ENCODE measurements at places on chromosomes 3 and 15.

DNA sequence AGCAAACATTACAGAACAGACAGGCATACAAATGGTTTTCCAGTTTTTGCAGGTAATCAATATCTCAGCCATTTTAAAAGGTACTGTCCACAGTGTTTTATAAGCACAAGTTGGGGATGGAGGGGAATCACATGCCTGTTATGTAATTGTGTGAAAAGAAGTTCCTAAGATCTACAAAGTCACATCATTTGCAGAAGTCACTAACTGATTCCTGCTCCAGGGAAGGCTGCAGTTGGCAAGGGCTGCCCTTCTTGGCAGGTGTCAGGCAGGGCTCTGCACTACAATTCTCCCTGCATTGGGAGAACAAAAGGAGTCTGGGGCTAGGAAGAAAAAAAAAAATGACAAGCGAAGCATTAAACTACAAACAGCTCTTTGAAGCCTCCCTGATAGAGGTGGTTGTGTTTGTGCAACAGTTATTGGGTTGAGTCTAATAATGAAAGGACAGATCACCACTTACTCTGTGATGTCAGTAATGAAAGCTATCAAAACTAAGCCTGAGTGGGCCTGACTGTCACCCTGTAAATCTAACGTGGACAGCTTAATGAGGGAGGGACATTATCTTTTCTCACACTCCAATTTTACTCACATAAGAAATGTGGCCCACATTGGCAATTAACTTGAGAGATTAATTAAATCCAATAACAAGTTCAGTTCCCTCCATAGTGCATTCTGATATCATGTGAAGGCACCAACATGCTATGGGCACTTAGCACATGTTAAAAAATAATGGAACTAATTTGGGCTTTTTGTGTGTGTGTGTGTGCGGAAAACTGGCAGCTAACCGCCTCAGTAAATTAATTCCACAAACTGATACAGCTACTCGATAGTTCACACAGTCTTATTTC, 242.9 kb downstream of the FHIT start:
- no peak for DNase-seq

- no peak for DNase-seq
Measured at GRCh38 chr3:12342151-12342550, 53.3 kb downstream of the PPARG start.

DNA sequence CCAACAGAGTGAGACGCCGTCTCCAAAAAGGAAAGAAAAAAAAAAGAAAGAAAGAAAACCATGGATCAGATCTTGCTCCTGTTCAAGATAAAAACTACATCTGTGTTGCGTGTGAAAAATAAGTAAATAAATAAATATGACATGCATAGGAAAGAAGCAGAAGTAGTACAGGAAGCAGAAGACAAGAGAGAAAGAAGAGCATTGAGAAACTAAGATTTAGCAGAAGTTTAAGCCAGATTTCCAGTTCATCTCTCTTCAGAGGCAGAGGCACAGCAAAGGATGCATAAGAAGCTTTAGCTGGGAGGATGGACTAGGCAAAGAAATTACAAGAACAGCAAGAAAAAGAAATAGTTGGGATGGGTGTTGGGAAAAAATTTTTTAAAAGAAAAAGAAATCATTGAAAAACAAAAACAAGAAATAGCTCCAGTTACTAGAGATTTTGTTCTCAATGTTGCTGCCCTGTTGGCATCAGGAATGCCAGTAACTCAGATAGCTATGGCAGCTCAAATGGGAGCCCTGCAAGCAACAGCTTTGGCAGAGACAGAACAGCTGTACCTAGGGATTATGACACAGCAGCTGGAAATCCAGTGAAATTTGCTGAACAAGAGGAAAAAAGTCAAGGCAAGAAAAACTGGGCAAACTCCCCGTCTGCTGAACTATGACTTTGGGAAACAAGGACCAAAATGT, 17.3 kb downstream of the AP3S2 start:
- no peak for DNase-seq

DNA sequence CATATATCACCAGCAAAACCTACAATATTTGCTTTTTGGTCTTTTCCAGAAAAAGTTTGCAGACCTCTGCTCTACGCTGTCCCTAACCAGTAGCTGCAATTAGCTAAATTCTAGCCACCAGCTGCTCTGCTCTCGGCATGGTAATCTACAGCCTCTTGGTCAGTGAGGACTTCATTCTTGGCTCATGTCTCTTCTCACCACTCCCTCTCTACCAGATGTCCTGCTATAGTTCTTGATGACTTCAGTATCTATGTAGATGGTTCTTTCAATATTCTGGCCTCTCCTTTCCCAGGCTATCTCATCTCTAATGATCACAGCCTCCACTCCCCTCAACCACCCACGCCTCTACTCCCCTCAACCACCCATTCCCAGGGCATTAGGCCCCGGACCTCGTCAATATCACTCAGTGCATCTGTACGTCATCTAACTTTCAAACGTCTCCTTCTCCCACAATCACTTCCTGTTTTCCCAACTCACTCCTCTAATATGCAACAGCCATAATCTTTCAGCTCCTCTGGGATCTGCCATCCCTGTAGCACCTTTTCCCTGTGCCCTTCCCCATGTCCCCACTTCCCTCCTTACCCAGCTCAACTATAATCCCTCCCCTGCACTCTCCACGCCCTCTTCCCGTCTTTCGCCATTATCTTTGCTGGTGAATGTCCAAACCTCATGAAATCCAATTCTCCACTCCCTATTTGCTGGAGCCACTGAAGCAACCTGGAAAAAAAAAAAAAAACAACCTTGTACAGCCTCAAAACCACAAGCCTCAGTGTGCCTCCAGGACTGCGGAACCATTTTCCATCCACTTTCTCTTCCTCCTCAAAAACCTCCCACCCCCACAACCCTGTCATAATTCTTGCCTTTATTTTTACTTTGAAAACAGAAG, 429.4 kb upstream of the PROK2 start:
- DNase-seq = no peak

DNA sequence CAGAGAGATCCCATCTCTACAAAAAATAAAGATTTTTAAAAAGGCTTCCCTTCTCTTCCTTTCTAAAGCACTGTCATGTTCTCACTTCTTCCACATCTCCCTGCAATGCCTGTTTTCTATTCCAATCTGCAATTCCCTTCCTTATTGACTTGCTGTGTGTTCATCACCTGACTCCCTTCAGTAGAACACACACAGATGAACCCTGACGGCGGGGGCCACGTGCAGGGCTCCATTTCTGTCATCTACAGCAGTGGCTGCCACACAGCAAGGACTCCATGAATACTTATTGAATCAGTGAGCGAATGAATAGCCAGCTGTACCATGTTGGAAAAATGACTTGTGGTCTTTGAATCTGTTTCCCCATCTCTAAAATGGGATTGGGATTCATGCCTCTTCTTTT, 26.1 kb downstream of the BHLHE40 start:
- no peak for DNase-seq

DNA sequence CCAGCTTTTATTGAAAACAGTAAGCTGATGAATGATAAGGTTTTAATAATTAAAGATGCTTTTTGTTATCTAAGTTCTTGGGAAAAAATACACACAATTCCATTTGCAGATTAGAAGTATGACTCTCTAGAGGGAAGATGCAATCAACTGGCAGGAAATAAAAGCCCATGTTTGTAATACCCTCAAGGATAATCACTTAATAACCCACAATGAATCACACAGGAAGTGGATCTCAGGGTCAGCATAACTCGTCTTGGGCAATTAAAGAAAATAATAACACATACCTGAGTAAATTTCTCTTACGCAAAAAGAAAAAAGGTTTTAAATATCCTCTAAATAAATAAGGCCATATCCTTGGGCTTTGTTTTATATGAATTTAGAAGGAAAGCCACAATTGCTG, 9.4 kb upstream of the EID1 start:
- peak; percentile 87 for DNase-seq

DNA sequence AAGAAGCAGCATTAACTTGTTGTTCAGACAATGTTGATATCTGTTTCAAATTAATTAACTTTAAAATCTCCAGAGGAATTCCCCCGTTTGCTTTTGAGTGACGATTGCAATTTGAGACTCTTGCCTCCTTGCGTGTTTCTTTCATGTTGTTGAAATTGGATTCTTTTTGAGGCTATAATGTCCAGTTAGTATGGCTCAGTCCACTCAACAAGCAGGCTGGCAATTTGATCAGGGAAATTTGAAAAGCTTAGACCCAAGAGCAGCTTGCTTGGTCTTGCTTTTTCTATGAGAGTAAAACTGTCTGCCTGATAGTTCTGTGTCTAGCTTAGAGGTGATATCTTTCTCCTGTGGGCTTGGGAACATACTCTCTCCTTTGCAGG, 2.0 kb downstream of the ARID3B start:
- DNase-seq = no peak

GRCh38 chr15:48063411-48063985, 57.3 kb upstream of the SLC24A5 start:
- DNase-seq = no peak

GRCh38 chr15:40789119-40789518, 17.8 kb upstream of the ZFYVE19 start:
- no peak for DNase-seq

GRCh38 chr3:194993896-194994295, 277.1 kb downstream of the XXYLT1 start:
- no peak for DNase-seq

DNA sequence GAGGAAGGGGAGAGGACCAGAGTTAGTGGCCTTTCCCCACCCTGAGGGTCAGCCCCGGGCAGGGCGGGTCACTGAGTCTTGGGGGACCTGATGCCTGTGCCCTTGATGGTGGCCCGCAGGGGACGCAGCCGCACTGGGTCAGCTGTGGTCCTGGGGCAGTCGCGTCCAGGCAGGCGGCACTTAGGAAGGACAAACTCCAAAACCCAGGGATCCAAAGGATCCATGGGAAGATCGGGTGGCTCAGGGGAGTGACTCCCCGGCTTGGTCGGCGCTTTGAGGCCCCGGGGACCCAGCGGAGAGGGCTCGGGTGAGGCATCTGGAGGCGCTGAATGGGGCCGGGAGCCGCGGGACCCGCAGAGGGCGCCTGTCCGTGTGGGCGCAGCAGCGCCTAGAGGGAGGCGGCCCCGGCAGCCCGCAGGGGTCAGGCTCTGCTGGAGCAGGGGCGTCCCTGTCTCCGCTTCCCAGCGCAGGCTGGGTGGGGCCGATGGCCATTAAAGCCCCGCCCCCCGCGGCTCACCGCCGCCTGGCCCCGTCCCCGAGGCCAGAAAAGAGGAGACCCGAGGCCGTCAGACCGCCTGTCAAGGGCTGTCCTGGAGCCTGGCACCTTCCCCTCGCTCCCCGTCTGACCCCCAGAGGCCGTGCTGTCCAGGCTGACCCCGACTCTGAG, 17.5 kb downstream of the CIDEC start:
- peak; percentile 66 for DNase-seq

DNA sequence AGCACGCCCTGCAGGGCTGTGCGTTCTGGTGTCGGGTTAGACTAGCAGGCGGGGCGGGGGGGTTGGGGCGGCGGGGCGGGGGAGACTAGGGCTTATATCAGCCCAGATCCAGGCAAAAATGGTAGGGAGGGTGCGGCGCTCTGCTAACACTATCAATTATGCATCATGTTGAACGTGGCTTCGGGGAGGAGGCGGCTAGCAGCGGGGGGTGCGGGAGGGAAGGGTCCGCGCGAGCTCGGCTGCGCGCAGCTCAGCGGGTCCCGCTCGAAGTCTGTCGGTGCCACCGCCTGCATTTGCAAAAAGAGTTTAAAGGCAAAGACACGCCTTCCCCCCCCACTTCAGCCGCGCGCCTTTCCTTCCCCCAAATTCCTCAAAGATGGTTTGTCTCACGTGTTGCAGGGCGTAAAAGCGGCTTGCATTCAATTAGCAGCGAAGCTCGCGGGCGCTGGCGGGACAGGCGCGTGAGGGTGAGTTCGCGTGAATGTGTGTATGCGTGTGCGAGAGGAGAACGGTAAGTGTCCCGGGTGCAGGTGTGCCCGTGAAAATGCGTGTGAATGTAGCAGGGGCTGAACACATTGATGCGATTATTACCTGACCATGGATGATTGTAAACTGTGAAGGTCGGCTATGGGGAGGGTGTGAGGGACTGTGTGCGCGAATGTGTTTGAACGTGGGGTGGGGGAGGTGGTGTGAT, at the start of gene ISLR2:
ISLR2 (plus strand) TSS at position 432 of the 694 bp plus-strand sequence. CDS start 2,169 bp downstream, outside the sequence.
- no peak for DNase-seq

DNA sequence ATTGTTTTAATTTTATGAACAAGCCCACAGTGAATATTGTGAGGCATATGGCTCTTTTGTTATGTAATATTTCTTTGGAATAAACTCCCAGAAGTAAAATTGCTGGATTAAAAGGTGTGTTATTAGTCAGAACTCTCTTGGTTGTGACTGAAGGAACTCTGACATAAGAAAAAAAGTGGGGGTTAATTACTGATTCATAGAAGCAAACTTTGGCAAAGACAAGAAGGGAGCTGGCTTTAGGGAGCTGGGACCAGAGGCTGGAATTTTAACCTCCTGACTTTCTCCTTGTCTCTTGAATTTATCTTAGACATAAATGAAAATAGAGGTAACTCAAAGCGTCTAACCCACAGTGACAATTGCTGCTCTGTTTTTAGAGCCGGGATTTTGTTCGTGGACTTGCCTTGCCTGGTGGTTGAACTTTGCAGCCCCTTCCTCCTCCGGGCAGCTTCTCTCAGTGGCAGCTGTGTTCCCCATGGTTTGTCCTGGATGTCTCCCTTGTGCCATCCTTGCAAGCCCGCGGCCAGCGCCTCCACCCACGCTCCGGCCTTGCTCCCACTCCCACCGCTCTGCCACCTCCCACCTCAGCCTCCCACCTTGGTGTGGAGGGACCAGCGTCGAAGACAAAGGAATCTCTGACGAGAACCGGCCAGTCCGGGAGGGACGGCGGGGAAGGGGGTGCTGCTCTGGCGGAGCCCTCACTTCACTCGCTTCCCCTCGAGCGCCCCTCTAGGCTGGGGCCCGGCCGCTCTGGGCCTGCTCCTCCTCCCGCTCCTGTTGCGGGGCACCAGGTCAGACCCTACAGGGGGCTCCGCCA, 28.0 kb downstream of the ARHGAP31 start:
- peak; percentile 34 for DNase-seq

DNA sequence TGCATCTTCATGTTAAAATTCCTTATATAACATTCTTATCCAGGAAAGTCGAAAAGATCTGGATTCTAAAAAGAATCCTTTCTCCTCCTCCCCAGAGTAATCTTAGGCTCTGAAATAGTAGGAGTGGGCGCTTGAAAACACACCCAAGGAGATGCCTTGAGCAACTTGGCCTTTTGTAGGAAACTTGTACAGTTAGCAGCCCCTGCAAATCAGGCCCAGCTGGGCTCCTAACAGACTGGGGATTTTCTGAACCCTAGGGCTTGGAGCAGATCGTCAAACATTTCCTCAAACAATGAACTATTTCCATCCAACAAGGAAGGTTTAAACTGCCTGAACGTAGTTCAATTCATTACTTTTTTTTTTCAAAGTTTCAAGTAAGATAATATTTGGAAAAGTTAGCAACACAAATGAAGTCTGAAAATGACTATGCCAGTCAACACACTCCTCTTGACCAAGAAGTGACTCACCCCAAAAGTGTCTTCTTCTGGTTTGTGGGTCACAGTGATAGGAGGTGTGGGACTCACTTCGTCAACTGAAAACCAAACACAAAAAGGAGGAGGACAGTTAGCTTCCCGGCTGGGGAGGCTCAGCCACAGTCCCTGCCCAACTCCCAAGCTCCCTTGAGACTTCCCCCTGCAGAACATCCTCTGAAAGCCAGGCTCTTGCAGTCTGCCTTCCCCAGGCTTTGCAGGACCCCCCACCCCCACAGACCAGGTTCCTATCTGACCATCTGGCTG, 129.7 kb downstream of the NTRK3 start:
- DNase-seq = peak; percentile 16

- DNase-seq = no peak
Measured at GRCh38 chr15:78314181-78314581, 14.8 kb upstream of the SKIC8 start.

GRCh38 chr3:119305286-119305685, 11.1 kb downstream of the ARHGAP31 start:
- peak; percentile 34 for DNase-seq
